ENCODE measurements at places on chromosomes 7 and 10.

GRCh38 chr7:142790555-142790954 lies 19.8 kb downstream of the PRSS2 start:
- DNase-seq: no peak

DNA sequence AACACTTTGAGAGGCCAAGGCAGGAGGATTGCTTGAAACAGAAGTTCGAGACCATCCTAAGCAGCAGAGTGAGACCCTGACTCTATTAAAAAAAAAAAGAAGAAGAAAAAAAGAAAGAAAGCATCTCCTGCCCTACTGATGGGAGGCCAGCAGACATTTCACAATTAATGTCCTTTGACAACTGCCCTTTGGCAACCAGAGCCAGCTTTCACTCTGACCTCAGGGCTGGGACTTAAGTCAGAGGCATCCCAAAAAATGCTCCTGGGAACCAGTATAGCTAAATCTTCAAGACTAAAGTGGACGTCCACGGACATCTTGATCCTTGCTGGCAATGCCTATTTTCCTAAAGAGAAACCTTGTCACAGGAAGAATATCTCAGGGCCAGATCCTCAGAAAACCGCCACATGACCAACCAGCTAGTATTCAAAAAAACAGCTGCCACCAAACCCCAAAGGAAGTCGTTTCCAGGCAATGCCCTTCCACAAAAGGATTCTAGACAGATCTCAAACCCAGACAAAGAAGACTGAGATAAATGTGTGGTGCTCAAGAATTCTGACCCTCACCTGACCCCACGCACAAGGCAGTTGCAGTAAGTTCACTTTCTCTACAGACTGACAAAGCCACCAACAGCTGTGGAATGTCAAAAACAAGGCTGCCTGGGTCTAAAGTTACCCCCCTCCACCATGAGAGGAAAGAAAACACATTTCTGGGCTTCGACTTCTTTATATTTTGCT lies 18.4 kb downstream of the GFRA1 start:
- DNase-seq: no peak

DNA sequence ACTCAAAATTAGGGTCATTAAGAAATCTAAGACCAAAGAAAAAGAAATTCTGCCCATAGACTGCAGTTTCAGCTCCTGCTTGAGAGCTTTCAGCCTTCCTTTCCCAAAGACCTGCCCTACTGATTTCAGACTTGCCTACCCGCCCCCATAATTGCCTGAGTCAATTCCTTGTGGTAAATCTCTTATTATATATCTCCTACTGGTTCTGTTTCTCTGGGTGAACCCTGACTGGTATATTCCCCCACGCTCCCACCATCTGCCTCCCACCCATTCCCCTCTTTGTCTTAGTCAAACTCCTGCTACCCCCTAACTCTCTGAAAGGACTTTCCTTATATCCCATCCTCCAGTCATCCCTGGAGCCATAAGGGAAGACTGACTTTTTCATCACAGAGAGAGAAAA lies 64.7 kb upstream of the MET start:
- DNase-seq: no peak

DNA sequence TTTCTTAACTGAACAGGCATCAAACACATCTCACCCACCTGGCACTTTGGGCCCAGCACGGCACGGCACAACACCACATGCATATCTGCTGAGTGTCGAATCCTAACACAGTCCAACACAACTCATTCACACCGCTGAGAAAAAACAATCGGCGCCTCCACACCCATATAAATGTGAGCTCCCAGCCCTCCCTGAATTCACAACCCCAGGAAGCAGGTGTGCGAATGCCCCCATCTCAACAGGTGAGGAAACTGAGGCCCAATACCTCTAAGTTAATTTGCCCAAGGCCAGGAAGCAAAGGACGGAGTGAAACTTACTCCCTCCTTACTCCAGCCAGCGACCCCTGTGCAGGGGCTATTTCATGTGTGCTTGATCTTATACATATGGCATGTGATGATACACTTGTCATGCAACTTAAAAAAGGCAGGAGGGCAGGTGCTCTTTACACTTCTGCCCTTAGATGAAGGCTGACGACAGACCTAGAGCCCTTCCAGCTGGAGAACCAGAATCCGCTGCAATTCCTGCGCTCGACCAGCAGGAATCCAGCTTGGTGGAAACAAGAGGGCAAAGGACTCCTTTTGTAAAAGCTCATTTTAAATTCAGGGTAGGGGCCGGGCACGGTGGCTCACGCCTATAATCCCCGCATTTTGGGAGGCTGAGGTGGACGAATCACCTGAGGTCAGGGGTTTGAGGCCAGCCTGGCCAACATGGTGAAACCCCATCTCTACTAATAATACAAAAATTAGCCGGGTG lies 116.0 kb downstream of the LARP4B start:
- no peak for DNase-seq

DNA sequence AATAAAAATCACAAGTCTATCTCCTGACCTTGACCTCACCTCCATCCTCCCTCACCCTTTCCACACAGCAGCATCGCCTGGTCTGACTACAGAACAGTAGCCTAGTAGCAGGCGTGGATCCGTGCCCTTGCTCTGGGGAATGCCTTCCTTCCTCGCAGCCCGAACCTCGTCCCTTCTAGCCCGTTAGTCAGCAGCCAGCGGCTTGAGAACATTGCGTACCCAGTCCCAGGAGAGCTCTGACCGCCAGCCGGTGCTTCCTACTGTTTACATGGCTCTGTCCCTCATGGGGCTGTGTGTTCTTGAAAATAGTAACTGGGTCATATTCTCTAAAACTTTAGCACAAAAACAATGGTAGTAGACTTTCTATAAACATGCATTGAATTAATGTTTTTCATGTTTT lies 682.7 kb upstream of the IGFBP3 start:
- DNase-seq: no peak

DNA sequence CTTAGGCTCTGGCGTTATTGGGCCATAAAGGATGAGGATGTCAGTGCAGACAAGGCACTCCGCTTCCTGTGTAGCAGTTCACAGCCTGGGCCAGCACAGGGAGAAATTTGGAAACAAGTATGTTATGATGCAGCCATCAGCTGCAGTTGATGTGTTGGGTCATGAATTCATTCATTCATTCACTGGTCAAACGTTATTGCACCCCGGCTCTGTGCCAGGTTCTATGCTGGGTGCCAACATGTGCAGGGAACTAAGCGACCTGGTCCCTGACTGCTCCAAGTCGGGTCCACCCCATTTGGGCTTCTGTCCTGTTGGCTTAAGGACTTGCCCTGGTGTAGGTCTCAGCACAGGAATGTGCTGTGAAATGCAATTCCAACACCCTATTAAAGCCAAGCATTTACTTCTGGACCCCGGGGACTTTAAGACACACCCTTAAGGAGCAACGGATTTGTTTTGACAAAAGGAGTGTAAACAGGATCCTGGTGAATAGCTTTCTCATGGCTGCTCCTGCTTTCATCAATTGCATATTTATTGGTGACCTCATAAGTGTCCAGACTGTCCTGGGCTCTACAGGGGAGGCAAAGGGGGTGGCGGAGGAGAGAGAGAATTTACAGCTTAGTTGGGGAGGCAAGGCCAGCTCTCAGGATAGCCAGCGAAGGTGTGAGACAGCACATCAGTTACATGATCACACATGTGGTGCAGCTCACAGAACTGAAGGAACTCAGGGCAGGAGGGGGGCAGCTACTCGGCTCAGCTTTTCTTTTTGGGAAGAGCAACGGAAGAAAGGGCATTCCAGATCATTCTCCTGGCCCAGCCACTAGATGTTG lies 158.6 kb downstream of the GRK5 start:
- DNase-seq: no peak

GRCh38 chr7:48755061-48755555 lies 169.2 kb upstream of the CDC14C start:
- DNase-seq: no peak

- DNase-seq: no peak
Observed at GRCh38 chr7:4225361-4225771, 456.7 kb upstream of the FOXK1 start.

DNA sequence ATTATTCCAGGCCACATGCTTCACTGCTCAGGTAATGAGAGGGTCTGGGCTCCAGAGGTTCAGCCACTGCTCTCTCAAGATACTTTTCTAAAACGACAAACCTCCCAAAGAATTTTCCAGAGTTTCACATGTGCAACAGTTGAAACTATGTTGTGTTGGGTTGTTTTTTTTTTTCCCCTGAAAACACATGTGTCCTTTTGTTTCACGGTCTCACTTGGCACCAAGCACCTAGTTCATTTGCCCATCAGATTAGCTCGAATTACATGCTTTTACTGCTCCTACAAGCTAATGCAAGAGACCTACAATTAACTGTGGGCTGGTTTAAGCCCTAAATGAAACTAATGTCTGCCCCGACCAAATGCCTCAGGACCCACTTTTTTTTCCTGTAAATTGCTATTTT lies 313.3 kb downstream of the FGFR2 start:
- DNase-seq: no peak

DNA sequence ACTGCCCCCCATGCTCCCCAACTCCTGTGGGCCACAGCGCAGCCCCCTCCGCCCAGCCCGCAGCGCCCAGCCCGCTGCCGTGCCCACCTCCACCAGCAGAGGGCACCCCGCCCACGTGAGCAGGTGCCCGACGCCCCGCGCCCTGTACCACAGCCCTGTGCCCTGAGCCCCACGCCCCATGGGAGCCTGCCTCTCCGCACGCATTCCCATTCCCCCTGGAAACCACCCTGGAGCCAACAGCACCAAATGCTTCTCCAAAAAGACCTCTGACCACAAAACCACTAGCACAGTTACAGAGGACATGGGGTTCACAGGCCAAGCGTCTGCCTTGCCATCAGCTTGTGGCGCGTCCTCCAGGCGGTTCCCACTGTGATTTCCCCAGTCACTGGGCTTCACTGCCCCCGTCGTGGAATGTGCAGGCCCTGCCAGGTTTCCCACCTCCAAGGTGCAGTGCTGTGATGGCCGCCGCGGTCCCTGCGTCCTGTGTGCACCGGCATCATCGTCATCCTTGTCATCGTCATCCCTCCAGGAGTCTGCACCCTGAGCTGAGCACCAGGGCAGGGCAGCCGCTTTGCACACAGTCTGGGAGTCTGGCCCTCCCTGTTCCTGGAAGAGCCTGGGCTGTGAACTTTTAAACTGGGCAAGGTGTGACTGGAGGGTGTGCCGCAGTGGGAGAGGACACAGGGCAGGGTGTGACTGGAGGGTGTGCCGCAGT lies 61.7 kb downstream of the PWWP2B start:
- peak; percentile 65 for DNase-seq

DNA sequence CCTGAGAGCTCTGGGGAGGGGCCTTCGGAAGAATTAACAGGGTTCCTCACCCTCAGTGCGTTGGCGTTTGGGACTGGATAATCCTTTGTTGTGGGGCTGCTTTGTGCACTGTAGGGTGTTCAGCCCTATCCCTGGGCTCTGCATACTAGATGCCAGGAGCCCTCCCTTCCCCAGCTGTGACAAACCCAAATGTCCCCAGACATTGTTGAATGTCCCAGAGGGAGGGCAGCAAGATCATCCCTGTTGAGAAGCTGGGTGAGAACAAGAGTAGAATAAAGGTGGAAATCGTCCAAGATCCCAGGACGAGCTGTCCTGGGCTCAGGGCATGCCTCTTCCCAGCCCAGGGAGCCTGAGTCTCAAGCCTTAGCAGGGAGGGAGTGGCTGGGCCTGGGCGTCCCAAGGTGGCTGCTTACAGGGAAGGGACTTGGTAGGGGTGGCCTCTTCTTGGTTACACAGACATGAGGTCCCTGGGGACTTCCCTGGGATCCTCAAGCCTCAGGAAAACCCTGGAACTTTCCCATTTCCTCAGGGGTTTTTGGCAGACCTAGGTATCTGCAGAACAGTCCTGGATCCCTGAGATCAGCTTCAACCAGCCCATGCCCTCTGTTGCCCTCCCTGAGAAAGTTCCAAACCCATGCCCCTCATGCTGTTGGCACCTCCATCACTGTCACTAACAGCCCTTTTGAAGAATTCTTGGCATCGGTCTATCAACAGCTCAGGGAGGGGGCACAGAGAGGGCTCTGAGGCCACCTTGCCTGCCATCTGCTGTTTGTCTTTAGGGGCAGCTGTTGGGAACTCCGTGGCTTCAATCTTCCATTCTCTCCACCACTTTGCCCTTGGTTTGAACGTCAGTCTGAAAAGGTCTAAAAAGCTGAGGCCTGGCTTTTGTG lies 53.7 kb downstream of the GOLGA7B start:
- no peak for DNase-seq

GRCh38 chr10:62681211-62681940 lies 123.1 kb upstream of the ADO start:
- DNase-seq: peak; percentile 76

GRCh38 chr7:157434231-157434630 lies 97.4 kb downstream of the DNAJB6 start:
- DNase-seq: no peak

DNA sequence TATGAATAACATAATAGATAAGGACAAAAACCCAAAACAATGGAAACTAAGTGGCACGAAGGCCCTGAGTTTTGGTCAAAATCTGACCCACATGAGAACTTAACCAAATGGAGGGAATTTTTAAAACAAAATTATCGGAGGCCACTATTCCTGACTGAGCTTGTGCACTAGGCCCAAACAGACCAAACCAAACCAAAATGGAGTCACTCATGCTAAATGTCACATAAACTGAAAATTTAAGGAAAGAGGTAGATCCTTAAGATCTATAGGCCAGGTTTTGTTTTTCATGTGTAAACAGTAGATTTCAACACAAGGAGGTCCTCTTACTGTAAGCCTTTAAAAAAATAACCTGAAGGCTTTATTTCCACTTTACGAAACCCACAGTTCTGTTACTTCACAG lies 3.8 kb upstream of the ZNF92 start:
- DNase-seq: no peak

DNA sequence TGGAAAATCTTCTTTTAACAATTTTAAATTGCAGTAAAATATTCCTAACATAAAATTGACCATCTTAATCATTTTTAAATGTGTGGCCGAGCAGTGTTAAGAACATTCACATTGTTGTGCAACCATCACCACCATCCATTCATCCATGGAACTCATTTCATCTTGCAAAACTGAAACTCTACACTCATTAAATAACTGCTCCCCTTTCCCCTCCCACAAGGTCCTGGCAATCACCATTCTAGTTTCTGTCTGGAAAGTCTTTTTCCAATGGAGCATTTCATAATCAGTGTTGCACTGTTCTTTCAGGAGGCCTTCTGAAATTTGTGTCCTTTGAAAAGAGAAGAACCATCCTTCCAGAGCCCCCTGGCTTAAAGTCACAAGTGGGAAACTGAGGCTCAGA lies 233.1 kb downstream of the PLXNA4 start:
- no peak for DNase-seq

GRCh38 chr7:10521306-10521705 lies 452.4 kb upstream of the PHF14 start:
- DNase-seq: no peak

GRCh38 chr10:21536874-21537273 lies 2.8 kb downstream of the MLLT10 start:
- no peak for DNase-seq

DNA sequence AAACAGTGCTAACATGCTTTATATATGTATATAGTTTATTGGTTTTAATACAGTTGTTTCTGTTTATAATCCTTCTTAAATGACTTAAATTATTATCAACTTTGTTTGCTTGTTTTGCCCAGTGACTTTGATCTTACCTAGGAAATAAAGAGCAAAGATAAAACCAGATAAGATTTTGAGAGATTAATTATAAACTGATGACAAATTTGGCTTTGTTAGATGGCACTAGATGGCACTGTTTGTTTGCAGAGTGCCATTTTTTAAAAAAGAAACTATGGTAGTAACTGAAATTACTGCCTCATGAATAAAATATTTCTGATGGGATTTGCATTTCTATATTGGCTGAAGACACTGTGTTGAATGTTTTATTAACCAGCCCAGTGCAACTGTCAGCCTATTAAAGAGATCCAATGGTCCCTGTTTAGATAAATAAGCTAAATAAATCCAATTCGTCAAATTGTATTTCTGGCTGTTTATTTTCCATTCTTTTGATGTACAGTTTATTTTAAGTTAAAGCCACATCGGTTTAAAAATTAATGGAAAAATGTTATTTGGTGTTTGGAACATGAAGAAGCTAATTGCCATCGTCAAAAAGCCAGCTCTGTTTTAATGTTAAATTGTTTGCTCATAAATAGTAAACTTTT lies 28.7 kb downstream of the VTI1A start:
- DNase-seq: no peak
